RKO (cell line): ENCODE measurements at places on chromosomes 7 and 10.
A peak's percentile ranks its signal among the peaks of the same experiment; 100 is the strongest.

- DNase-seq = peak; percentile 67
These were observed 234.5 kb downstream of the PARD3 start for GRCh38 chr10:34580643-34581042.

DNA sequence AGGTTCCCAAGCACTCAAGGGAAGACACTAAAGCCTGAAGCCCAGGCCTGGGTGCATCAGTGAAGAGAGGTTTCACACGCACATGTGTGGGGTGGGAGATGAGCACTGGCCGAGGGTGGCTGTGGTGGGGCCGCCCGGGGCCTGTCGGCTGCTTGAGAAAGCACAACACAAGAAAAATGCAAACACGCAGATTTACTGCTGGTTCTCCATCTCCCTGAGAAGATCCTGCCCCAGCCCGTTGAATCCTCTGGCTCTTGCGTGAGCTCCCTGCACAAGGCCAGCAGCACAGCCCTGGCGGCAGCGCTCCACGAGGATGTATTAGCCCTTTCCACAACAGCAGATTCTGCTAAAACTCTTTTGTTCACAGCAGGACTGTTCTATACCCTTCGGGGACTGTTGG, 6.2 kb downstream of the ZNF511 start:
- no peak for DNase-seq

GRCh38 chr7:43639858-43640491, 57.1 kb downstream of the STK17A start:
- no peak for DNase-seq

DNA sequence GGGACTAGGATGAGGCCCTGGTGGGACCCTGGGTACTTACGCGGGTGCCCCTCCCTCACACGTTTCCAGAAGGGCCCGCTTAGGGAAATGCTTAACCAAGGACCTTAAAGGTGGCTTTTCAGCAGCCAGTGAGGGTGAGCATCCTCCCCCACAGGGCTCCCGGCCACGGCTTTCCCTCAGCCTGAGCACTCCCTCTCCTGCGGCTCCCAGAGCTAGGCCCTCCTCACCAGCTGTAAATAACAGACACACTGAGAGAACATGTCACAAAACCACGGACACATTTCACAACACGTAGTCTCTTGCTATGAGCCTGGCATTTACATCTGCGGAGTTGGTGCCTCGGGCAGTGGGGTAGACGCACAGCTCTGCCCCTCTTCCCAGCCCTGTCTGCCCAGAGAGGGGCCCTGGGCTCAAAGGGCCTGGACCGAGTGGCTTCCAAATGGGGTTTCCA, 25.2 kb downstream of the GRID1 start:
- DNase-seq = no peak

DNA sequence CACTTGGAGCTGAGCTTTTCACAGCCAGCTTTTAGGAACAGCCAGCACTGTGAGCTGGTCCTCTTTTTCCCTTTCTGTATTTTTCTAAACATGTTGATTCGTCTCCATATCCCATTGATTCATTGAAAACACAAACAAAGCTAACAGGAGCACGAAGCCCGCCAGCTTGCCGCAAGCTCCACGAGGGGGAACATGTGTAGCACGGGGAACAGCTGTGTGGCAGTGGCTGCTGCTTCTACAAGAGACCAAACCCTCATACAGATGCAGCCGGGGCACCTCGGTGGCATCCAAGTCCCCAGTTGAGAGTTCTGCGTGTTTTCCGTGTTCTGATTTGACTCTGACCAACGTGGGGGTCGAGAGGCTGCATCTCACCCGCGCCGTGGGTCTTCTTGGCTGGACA, 80.8 kb upstream of the SH2B2 start:
- no peak for DNase-seq

DNA sequence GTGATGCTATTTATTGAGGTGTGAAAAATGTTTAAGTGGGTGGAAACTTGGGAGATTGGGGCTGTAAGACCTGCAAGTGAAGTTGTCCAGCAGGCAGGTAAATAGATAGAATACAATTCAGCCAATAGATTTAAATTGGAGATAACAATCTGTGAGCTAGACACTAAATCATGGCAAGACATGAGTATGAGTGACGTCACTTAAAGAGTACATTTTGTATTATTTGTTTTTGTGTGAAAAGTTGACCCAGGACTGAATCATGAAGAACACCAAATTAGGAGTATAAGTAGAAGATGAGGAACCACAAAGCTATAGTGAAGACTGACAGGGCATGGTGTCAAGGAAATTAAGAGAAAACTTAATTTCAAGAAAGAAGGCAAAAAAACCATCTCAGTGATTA, 249.1 kb upstream of the SEMA3C start:
- DNase-seq = no peak

DNA sequence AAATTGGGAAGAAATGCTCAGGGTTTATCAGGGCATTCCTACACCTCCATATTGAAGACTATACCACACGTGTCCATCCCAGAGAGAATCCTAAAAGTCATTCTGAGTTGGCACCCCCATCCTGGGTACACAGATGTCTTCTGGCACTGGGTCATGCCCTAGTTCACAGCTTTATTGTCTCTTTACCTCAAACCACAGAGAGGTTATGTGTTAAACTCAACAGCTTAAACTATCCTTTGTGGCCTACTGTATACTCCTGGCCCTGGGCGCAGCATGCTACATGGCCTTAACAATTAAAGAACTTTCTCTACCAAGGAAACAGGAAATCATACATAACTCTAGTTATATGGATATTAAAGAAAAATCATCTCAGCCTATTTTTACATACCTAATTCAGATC, 115.6 kb upstream of the SEM1 start:
- DNase-seq = no peak

GRCh38 chr7:68243128-68243527, 1246.5 kb downstream of the TYW1 start:
- no peak for DNase-seq

GRCh38 chr7:139683137-139683921, 94.5 kb downstream of the HIPK2 start:
- no peak for DNase-seq

GRCh38 chr7:155455776-155456737, 1.9 kb upstream of the EN2 start:
- DNase-seq = no peak

DNA sequence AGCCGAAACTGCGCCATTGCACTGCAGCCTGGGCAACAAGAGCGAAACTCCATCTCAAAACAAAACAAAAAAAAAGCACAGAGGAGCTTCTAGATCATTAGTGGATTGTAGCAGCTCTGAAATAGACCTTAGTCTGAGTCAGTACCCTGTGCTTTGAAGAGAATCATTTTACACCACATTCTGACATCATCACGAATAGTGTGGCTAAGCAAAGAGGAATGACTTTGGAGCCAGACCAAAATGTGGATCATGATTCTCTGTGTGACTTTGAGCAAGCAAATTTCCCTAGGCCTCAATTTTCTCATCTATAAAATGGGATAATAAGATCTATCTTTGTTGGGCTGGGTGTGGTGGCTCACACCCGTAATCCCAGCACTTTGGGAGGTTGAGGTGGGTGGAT, 618.9 kb downstream of the CALN1 start:
- peak; percentile 82 for DNase-seq

DNA sequence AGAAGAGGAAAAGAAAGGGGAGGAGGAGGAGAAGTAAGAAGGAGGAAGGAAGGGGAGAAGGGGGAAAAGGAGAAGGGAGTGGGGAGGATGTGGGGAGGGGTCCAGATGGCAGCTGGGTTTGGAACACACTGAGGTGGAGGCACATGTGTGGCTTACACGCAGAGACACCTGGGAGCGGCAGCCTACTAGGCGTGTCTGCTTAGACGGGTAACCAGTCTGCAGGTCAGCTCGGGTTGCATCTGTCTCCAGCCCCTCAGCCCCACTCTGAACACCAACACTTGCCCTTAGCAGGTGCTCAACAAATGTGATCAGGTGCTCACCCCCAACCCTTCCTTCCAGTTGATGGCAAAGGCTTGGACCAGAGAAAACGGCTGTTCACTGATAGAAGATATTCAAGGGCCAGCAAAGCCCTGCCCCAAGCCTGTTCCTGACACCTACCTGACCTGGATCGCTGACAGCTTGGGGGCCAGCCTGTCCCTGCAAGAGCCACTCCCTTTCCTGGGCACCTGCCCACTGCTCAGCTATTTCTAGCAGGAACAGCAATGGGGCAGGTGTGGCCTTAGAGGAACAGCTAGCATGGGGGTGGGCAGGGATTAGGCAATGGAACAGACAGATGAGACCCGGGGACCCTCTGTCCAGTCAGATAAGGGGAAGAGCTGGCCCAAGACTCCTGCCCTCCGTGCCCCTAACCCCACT, 70.5 kb downstream of the SH3PXD2A start:
- no peak for DNase-seq

- no peak for DNase-seq
These were observed 38.8 kb upstream of the EN2 start for GRCh38 chr7:155418941-155419755.

DNA sequence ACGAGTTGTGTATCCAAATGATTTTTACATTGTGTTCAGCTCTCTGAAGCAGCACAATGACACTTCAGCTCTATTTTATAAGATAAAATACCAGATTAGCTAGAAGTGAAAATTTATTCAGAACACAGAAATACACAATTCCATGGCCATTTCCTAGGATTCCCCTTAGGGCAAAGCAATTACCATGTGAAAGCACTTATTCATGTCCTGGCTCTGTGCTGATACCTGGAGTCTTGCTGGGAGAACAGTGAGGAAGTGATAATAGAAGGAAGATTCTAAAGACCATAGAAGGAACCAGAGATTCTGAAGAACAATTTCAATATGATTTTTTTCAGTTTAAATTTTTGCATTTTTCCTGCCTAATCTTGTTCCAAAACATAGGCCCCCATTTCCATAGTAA, 657.4 kb upstream of the ZWINT start:
- no peak for DNase-seq

DNA sequence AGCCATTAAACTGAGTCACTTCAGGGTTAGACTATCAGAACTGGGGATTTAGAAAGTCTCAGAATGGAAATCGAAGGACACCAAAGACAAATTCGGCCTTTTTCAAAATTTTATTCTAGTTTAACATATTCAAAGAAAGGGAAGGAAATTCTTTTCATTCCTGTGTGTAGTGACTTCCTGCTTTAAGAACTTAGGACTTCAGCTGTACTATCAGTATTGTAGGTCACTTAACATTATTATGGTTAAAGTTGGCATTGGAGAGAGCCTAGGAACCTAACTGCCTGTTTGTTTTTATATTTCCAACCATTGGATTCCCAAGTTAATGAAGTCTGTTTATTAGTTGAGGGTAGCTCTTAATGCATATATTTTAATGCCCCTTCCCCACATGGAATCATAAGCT, 63.7 kb downstream of the PTEN start:
- no peak for DNase-seq

- DNase-seq = peak; percentile 50
These were observed 36.0 kb downstream of the R3HCC1L start for GRCh38 chr10:98170249-98171117.

GRCh38 chr7:103466814-103467213, 20.8 kb upstream of the SLC26A5 start:
- DNase-seq = no peak

DNA sequence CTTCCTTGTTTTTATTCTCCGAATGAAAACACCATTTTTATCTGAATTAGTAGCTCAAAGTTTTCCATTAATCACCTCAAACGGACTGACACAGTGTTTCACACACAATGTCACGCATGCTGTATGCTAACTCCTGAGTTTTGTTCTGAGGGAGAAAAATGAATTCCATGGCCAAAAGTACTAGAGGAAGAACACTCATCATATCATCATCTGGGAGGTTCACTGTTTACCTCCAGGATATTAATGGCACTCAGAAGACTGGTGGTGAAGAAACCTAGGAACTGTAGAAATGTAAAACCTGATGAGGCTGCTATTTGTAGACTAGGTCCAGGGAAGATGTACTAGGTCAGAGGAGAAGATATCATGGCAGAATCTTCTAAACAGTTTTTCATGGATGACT, 395.6 kb upstream of the ETV1 start:
- no peak for DNase-seq

GRCh38 chr7:42914421-42915045, 2.7 kb upstream of the C7orf25 start:
- DNase-seq = no peak

- DNase-seq = no peak
These were observed 8.6 kb downstream of the PRKG1 start for GRCh38 chr10:51082857-51083256.

DNA sequence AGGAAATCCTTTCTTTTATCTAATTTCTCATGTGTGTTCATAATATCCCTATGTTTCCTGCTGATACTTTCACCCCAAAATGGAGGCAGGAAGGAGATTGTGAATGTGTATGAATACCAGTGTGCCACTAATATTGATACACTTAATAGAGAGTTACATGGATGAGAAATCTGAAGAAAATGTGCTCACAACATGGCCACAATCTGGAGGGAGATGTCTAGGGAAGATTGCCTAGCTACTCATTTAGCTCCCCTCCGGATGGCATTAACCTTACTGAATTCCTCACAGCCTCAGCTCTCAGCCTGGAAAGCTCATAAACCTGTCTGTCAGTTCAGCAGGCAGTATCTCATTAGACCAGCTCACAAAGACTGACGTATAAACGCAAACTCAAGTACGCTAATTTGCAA, 23.4 kb upstream of the DMTF1 start:
- DNase-seq = no peak

DNA sequence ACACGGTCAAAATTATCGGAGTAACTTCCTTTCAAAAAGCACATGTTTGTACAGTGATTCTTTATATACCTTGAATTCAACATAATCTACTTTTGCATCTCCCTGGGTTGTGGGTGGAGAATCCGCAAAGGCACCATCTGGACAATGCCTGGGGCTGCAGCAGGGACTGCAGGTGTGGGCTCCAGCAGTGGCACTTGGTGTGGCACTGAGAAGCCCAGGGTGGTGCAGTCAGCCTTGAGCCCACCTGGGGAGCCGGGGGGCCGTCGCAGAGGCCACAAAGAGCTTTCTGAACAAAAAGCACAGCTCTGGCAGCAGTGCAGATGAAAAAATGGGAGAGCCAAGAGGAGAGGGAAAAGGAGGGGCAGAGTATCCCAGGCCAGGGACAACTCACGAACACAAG, 22.2 kb downstream of the PARD3 start:
- DNase-seq = no peak

- DNase-seq = no peak
These were observed 12.5 kb upstream of the CALD1 start for GRCh38 chr7:134766779-134767519.

GRCh38 chr7:112104120-112104519, 102.1 kb downstream of the DOCK4 start:
- DNase-seq = no peak

GRCh38 chr10:124935946-124936345, 6.0 kb upstream of the ZRANB1 start:
- DNase-seq = peak; percentile 47

- DNase-seq = no peak
These were observed 899.1 kb upstream of the AUTS2 start for GRCh38 chr7:68699090-68699711.

GRCh38 chr10:72653383-72654096, 27.7 kb upstream of the MICU1 start:
- DNase-seq = no peak
